ENCODE measurements at places on chromosomes 7 and 10. TPM values are rescaled to one million over a fixed set of nuclear protein-coding genes. Genes with fewer than 3 reads are reported as not detected.

INA gene
- 0.13 TPM for total RNA-seq

EEPD1 gene
- 1.3 TPM for total RNA-seq

ASB4 gene
- total RNA-seq: not detected

HOXA9 gene
- 4.7 TPM for total RNA-seq

KNDC1 gene
- total RNA-seq: not detected

TMEM72 gene
- total RNA-seq: not detected

CEP55 gene
- total RNA-seq: 37.1 TPM

HTRA1 gene
- 60.7 TPM for total RNA-seq

ADAMTS14 gene
- total RNA-seq: not detected

GRCh38 chr10:102004376-102004775 lies 51.6 kb downstream of the ARMH3 start:
- DNase-seq: no peak

- DNase-seq: no peak
These were observed 38.7 kb upstream of the KIAA1217 start for GRCh38 chr10:24170199-24170598.

- no peak for DNase-seq
These were observed 24.4 kb upstream of the PPIF start for GRCh38 chr10:79322616-79323543.

DNA sequence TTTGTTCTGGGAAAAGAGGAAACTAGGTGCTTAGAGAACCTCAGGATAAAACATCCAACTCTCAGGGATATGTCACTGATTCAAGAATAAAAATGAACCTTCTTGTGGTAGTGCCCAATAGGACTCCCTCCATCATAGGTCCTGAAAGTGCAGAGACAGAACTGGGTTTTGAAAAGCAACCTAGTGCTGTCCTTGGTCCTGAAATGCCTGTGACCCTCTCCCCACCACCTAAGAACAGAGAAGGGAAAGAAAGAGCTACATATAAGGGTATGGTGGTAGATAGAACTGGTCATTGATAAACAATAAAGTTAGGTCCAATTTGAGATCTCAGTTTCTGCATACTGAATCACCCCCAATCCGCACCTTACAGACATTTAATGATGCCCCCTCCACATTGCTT lies 953.3 kb downstream of the XPNPEP1 start:
- DNase-seq: no peak

DNA sequence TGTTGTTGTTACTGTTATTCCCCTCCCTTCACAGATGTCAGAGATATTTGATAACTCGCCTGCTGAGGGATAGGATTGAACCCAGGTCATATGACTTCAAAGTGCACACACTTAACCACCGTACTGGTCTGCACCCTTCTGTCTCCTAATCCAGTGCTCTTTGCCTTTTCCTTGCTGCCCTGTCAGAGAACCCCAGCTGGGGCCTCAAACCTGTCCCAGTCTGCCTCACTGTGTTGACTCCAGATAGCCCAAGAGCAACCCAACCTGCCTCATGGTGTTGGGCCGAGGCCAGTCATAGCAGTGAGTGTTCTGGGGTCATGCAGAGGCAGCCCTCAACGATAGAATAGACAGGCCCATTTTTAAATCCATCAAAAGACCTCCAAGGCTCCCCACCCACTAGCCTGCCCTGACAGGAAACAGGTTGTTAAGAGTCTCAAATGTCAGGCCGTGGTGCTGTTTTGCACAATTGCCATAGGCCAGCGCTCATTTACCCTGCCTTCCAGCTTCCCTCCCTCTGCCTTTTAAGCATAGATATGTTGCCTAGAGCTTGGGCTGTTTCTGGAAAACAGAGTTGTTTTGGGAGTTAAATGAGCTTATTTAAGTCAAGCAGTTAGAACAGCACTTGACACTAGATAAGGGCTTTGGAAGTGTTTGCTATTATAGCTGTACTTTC lies 37.0 kb upstream of the PDCD4 start:
- peak; percentile 74 for DNase-seq

GRCh38 chr10:49050366-49050765 lies 65.0 kb downstream of the VSTM4 start:
- no peak for DNase-seq

DNA sequence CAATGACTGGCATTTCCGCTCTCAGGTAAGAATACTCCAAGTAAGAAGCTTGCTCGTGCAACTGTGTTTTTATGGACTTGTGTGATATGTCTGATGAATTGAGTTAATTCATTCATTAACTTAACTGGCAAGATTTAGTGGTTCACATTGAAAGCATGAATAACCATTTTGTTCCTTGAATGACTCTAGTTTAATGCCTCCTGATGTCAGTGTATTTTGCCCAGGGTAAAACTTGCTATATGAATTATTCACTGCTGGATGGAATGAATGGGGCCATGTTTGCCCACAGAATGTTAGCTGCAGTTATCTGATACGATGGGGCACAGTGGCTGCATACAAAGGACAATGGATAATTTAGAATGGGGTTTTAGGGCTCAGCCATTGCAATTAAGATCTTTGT lies 124.1 kb downstream of the ZNF365 start:
- no peak for DNase-seq

DNA sequence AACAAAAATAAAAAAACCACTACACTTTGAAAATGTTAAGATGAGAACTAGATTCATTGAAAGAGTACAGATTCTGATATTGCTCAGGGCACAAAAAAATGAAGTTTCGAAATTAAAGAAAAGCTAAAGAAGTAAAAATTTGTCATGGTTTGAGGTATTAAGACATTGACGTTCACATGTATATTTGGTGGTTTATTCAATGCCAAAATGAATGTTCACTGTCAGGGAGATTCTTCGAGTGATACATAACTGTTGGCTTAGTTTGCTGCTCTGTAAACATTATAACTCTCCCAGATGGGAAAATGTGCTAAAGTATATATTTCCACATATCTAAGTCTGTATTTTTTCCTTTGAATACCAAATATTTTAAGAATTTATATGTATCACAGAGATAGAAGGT lies 345.0 kb downstream of the SEMA3D start:
- no peak for DNase-seq

DNA sequence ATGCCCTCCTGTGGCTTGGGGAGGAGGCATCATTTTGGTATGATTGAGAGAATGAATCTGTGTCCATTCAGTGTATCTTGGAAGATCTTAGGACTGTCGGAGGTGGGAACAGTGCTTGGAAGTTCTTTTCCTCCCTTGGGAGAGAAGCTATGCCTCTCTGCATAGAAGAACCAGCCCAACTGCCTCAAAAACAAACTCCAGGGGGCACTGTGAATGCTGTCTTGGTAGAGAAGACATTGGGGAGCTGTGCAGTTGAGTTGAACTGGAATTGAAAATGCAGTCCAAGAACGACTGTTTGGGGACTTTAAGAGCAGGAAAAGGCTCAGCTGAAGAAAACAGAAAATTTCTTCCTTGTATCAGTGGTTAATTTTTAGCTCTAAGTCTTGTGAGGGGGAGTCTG lies 4.9 kb upstream of the GJD4 start:
- no peak for DNase-seq

GRCh38 chr7:15851201-15851600 lies 164.7 kb upstream of the MEOX2 start:
- no peak for DNase-seq

DNA sequence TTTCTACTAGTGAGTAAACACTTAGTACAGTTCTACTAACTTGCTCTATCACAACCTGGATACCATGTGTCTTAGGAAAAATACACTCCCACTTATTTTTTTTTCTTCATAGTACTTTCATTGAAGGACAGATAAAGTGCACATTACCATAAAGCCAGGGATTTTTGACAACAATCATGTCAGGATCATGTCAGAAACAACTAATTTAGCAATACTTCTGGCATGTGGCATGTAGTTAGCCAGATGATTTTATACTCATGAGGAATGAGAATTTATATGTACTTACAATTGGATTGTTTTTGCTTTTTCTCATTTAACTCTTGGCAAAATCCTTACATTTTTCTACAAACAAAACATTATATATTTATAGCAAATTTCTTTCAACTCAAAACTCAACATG lies 630.7 kb upstream of the GRM3 start:
- DNase-seq: no peak

- peak; percentile 94 for DNase-seq
These were observed 7.5 kb downstream of the MET start for GRCh38 chr7:116679500-116679899.

DNA sequence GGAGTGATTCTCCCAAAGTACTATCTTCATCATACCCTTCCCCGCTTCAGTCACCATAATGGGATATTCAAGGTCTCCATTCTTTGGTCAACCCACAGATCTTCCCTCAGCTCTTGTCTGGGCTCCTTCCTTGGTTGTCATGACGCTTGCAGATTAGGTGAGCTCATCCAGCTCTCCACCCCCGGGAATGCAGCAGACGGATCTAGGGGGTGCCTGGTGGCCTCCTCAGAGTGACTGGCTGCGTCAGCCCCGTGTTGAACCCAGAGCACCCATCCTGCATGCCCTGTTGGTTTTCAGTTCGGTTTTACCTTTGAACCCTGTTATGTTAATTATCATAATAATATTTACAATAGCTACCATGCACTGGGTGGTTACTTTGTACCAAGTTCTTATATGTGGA lies 6.4 kb downstream of the NEURL1 start:
- DNase-seq: no peak

Data from dermis microvascular lymphatic vessel endothelial cell (primary cell).